NAMALWA (cell line): ENCODE measurements at places on chromosomes 5 and 9.
A peak's percentile ranks its signal among the peaks of the same experiment; 100 is the strongest.

- DNase-seq, result no peak
These were observed 522 bp downstream of the CDK20 start for GRCh38 chr9:87973730-87974292.

DNA sequence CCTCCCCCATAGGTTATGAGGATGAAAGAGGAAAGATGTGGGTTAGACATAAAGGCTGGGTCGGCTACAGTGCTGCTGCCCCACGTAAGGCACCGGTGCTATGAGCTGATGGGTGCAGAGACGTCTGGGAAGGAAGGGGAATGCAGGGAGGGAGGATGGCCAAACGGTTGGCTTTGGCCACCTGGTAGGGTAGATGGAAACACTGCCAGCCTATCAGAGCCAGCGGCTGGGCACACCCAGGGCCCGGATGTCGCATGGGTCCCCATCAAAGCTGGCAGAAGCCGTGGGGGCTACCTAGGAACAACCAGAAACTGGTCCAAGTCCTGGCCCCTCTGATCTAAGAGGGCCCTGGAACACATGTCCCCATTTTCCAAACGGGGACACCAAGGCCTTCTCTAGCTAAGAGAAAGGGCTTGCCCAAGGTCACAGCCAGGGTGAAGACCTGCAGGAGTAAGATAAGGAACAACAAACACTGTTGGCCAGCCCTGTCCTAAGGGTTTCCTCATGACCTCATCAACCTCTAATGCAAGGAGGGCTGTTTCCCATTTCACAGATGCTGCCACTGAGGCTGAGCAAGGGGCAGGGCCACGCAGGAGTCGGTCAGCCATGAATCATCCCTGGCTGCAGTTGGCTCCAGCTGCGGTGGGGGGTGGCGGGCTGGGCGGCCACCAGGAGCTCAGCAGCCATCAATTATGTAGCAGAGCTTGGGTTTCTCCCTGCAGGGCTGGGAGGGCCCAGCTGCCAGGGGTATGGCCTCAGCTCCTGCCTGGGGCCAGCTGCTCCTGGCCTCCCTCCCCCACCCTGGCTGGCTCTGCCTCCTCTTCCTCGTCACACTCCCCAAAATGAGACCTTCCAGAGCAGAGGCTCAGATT lies 4.9 kb downstream of the SH3GLB2 start:
- no peak for DNase-seq

DNA sequence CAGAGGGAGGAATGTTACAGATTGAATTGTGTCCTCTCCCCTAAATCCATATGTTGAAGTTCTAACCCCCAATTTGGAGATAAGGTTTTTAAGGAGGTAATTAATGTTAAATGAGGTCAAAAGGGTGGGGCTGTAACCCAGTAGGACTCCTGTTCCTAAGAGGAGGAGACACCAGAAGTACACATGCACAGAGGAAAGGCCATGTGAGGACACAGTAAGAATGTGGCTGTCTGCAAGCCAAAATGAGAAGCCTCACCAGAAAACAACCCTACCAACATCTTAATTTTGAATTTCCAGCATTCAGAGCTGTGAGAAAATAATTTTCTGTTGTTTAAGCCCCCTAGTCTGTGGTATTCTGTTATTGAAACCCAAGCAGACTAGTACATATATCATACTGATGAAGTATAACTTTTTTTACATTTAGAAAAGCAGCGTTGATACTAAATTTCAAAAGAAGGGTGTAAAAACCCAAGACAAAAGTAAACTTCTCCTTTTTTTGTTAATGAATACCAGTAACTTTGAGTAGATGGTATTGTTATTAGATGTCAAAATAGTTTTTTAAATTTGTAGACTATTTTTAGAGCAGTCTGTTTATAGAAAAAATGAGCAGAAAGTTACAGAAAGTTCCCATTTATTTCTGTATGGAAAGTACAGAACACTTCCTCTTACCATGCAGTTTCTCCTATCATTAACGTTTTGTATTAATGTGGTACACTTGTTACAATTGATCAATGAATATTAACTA lies 25.1 kb downstream of the RNF180 start:
- DNase-seq, result no peak

DNA sequence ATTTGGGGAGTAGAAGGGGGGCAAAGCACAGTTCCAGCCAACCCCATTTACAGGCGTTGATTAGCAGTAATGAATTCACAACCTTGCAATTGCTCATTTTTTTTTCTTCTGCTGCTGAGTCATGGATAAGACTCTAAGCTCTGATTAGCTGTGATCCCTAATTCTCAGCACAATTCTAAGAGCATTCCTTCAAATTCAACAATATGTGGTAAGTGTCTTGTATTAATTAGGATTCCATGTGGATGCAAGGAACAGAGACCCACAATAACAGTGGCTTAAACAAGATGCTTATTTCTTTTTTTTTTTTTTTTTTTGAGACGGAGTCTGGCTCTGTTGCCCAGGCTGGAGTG lies 133.4 kb downstream of the PALM2AKAP2 start:
- no peak for DNase-seq

GRCh38 chr9:104810421-104811339 lies 46.8 kb downstream of the NIPSNAP3B start:
- DNase-seq, result no peak

DNA sequence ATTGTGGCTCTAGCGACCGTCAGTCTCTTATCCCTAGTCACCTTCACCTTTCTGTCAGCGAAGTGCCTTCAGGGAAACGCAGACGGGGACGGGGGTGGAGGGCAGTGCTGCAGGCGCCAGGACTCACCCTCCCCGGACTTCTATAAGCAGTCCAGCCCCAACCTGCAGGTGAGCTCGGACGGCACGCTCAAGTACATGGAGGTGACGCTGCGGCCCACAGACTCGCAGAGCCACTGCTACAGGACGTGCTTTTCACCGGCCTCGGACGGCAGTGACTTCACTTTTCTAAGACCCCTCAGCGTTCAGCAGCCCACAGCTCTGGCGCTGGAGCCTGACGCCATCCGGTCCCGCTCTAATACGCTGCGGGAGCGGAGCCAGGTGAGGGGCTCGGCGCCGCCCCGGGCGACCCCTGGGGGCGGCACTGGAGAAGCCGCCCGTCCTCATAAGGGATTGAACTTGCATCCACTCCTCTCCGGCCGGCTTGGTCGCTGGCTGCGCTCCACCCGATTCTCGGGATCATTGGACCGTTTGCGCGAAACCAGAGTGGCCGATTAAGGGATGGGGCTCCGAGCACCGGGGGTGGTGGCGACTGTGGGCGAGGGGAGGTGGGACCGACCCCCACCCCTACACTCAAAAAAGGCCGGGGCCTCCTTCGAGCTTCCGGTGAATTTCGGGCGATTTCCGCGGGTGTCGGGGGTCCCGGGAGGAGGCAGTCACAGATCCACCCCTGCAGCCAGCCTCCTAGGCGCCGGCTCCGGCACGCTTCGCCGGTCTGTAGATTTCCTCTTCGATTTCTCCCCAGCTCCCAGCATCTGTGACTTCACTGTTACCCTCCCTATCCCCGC lies 2.7 kb downstream of the PCDHGC5 start:
- no peak for DNase-seq

GRCh38 chr9:136488247-136489214 lies 5.7 kb upstream of the SEC16A start:
- peak; percentile 64 for DNase-seq

DNA sequence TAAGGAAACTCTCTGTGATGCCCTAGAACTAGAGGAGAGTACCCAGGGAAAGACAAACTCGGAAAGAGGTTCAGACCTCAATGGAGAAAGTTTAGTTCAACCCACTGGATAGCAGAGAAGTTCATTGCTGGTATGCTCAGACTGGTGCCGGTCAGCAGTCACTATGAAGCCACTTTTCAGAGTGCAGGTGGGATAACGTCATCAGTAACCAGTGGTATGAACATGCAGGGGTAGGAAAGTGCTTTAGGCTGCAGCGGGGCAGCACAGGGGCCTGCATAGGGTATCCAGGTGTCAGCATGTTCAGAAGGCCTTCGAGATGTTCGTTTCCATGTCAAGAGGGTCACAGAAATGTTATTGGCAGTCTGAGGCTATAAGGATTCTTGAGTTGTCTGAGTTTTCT lies 20.8 kb upstream of the ANKRD55 start:
- no peak for DNase-seq

DNA sequence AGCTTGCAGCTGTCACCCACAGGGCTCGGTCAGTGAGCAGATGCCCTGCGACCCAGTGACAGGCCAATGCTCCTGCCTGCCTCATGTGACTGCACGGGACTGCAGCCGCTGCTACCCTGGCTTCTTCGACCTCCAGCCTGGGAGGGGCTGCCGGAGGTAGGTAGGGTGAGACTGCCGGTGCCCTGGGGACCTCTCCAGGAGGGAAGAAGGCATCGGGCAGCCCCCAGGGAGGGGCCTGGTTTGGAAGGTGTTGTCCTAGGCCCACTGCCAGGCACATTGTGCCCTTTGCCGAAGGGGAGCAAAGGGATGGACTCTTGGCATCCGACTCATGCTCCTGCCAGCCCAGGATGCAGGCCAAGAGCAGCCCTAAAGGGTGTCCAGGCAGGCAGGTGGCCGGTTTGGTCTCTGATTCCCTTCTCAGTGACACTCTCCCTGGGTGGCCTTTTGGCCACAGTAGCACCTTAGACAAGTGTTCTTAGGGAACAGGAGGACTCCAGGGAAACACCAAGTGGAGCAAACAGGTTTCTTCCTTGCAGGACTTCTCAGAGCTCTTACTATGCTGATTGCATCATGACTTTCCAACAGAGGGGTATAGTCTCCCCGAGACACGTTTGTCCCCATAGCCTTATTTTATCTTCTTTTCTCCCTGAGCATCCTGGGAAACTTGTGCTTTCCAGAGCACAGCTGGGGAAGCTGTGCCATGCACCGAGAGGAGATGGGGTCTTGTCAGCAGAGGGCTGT lies 28.1 kb upstream of the AIF1L start:
- no peak for DNase-seq

DNA sequence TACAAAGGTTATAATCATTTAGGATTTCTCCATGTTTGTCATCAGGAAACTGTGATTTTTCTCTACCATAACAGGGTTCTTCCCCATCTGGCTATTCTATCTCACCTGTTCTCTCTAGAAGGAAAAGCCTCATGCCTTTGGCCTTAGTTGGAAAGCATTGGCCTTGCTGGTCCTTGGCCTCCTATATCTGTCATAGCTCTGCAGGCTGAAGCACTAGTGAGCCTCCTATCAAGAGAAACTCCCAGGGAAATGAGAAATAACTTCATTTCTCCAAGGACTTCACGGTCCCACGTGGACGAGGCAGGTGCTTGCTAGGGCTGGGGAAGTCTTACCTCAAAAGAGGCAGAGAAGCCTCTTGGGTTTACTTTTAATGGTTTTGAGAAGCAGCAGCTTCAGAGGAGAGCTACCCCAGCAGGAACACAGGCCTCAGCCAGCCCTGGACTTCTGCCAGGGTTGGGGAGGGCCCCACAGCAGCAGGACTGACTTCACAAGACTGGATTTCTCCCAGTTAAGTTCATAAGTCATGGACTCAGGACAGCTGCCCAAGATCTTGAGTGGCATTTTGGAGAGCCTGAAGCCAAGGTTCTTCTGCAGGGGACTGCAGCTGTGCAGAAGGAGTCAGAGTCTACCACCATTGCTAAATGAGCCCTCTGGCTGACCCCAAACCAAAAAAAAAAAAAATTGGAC lies 15.8 kb upstream of the PSAT1 start:
- DNase-seq, result no peak

DNA sequence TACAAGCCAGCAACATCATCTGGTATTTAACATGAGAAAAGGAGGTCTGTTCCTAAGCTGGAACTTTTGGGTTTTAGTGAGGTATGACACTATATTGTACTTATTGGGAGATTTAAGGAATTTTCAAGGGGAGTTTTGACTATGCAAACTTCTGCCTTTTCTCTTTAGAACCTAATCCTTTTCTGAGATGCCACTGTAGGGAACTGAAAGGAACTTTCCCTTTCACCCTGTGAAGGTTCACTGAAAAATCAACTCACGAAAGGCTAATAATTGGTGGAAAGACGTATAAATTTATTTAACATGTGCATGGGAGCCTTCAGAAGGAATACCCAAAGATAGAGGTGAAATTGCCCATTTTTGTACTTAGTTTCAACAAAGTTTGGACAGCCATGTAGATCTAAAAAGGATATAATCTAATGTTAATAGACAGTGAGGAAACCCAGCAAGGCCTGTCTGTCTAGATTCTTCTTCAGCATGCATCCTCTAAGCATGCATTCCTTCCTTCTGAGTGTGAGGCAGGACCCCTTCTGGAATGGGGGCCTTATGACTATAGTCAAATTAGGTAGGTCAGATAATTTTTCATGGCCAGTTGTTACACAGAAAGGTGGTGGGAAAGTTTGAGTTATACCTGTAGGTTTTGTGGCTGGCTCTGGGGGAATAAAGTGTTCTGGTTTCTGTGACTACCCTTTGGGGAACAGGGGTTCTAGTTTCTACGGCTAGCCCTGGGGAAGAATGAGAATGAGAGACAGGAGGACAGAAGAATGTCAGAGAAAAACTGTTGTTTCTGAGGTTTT lies 200.3 kb downstream of the C9orf152 start:
- no peak for DNase-seq

DNA sequence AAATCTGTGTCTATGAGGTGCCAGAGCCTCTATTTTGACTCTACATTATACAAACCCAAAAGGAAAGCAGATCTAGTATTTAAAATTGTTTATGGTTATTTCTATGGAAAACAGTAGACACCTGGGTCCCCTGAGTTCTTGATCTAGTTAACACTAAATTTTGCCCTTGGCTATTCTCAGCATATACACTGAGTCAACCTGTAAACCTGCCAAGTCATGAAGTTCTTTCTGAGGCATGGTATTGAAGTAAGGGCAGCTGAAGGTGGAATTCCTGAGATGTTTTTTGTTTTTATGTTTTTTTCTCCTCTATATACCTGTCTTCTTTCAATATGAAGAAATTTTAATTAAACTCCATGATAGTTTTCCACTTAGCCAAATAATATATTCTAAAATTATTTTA lies 120.2 kb downstream of the PDE4D start:
- DNase-seq, result no peak

GRCh38 chr9:118577121-118577520 lies 792.1 kb downstream of the BRINP1 start:
- no peak for DNase-seq

- no peak for DNase-seq
These were observed 30.2 kb upstream of the CCNG1 start for GRCh38 chr5:163407034-163407655.

- DNase-seq, result peak; percentile 27
These were observed 1.8 kb upstream of the RNF44 start for GRCh38 chr5:176538989-176539384.

DNA sequence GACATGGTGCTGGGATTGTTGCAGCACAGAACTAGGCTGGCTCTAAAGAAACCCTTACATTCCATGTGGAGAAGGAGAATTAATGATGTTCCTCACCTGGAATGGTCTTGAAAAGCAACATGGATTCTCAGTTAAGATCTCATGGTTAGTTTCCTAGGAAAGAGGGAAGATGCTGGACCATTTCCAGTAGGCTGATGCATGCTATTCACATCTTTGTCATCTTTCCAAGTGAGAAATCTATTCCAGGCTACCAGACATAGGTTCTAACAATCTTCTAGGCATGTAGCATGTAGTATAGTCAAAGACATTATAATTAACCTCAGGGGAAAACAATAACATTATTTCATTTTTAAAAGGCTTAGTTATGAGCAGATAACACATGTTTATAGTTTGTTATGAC lies 44.3 kb downstream of the TMEM252 start:
- DNase-seq, result no peak

- DNase-seq, result no peak
These were observed 260.3 kb upstream of the CDH10 start for GRCh38 chr5:24904981-24905517.
